ENCODE measurements at places on chromosomes 12 and 14.

- DNase-seq = no peak
Measured at GRCh38 chr12:87815771-87816585, 213.2 kb downstream of the C12orf50 start.

DNA sequence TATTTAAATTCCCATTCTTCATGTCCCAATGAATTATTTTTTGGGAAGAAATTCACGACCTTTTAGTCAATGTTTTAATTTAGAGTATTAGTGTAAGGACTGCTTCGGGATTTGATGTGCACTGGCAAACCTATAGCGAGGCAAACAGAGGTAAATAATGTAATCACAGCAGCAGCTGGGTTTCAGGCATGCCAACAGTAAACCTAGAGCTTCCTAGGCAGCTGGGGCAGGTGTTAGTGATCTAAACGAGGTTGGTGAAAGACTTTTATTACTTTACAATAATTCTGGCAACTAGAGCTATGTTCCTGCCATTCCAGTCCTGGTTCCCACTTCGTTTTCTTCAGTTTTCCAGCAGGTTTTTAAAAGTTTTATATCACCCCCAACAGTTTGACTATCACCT is 1036.4 kb upstream of the FOXG1 start:
- no peak for DNase-seq

DNA sequence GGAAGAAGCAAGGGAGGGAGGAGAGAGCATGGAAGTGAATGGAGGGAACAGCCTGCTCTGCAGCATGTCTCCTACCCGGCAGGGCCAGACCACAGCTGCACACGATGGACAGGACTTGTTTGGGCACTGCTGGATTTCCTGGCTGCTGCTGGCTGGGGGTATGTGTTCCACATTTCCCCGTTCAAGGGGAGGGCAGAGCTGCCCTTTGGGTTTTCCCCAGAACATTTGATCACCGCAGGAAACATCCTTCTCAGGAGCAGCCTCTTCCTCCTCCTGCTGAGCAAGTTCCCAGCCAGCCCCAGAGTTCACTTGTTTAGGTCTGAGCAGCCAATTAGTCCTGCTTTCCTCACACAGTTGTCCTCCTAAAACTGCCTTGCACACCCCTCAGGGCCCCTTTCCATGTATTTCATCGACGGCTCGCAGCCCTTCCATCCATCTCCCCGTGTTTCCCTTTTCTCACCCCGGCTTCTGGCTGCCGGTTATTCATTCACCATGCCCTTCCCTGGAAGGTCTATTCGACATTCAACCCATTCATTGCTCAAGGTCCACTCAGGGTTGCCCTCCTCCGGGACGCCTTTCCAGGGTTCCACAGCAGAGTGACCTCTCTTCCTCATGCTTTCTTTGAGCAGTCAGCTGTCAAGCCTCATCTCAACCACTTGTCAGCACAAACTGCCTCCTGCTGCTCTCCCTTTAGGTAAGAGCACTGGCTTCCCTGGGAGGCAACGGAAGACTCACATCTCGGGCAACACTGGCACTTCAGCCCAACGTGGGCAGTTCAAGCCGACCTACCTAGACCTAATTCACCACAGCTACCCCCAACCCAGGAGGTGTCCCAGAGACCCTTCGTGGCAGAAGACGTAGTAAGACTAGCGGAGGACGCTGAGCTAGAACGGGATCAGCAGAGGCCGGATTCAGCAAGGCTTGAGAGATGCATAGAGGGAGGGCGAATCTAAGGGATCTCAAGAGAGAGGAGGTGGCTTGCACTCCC is 20.1 kb upstream of the ANO2 start:
- no peak for DNase-seq

- no peak for DNase-seq
Measured at GRCh38 chr14:63726499-63726898, 1.4 kb downstream of the SGPP1 start.

GRCh38 chr12:58907391-58907790 is 12.9 kb downstream of the LRIG3 start:
- DNase-seq = no peak

DNA sequence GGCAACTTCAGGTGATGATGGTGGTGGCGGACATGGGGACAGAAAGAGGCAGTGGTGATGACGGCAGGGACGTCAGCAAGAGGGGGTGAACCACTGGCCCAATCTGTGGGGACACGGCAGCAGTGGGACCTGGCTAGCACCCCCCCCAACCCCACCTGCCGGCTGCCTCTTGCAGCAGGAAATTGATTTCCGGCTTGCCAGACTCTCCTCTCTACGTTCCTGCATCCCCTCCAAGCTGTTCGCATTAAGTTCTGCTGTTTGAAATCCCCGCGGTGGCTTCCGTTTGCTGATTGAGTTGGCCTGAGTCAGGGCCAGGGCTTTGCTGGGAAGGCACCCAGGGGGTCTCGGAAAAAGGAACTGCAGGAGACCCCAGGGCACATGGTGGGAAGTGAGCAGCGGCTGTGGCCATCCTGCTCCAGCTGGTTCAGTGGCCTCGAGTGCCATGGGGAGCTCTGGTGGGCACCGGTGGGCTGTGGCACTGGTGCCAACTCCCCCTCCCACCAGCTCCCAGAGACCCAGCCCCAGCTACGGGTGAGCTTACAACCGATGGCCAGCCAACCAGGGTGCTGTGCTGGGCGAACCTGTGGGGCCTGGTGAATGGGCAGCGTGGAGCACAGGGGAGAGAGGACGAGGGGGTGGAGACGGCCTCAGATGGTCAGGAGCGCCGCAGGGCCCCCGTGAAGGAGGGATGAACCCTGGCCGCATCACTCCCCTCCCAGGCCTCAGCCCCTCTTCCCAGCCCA is 14.6 kb upstream of the NUDT14 start:
- DNase-seq = no peak

DNA sequence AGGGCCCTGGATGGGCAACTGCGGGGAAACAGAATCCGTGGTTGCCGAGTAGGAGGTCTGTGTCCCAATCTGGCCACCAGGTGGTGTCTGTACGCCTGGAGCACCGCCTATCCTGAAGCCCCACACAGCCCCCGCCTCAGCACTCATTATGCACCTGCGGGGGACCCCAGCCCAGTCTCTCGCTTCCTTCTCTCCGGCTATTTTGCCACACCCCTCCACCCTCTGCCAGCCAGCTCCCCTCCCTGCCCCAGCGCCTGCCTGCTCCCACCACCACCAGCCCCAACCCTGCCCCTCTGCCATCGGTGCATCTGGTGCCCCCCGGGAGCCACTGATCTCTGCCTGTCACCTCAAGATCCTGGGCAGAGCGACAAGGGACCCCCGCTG is 2.2 kb upstream of the NXPH4 start:
- no peak for DNase-seq

DNA sequence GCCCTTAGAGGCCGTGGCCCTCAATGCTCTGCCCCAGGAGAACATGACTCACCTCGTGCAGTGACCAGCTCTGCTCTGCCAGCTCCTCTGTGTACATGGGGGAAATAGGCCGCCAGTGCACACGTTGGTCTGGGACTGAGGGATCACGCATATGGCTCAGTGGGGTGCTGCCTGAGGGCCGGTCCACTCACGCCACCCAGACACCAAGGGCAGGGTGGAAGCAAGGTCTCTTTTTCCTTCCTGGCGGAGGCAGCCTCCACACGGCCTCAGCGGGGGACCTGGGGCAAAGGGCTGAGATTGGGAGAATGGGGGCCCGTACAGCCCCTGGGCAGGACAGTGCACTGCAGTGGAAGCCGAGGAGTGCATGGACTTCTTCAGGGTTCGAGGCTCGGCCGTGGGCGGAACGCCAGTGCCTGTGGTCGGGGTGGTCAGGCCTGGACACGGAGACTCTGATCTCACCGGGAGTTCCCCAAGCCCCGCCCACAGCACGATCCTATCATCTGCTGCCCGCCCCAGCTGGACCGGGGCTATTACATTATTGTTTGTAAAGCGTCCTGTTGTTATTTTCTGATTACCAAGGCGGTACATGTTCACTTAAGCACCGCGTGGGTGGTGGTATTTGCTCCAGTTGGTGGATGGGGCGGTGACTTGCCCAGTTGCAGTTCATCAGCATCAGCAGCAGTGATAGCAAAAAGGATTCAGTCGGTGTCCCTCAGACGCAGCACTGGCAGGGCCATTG is 38.8 kb upstream of the TDRD9 start:
- no peak for DNase-seq

DNA sequence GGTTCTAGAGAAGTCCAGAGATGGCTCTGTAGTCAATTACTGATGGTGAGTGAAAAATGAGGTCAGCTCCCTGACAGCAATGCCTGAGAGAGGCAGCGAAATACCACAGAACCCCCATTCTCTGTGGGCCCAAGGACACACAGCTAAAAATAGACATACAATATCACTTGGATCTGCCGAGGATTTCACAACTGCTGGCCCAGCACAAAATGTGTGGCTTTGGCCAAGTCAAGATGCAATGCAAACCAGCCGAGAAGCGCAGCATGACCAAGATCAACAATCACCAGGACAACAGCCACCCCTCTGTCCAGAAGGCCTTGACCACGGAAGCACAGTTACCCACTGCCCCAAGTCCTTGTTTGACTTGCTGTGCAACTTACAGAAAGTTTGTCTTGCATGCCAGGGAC is 52.2 kb downstream of the CKAP4 start:
- DNase-seq = peak; percentile 40

DNA sequence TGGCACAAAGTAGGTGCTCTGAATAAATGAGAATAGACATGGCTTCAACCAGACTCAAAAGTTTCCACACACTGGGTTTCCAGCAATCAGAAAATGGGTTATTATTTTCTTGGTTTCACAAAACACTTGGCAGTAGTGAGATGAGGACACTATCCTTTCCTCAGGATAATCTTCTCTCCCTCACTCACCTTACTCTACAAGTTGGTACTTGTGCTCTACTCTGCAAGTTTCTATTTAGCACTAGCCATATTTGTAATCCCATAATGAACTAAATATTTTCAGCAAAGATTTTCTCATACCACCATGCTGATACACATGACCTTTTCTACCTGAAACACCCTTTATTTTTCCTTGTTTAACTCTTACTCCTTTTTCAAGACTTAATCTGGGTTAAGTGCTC is 137.7 kb downstream of the FOXA1 start:
- DNase-seq = no peak

DNA sequence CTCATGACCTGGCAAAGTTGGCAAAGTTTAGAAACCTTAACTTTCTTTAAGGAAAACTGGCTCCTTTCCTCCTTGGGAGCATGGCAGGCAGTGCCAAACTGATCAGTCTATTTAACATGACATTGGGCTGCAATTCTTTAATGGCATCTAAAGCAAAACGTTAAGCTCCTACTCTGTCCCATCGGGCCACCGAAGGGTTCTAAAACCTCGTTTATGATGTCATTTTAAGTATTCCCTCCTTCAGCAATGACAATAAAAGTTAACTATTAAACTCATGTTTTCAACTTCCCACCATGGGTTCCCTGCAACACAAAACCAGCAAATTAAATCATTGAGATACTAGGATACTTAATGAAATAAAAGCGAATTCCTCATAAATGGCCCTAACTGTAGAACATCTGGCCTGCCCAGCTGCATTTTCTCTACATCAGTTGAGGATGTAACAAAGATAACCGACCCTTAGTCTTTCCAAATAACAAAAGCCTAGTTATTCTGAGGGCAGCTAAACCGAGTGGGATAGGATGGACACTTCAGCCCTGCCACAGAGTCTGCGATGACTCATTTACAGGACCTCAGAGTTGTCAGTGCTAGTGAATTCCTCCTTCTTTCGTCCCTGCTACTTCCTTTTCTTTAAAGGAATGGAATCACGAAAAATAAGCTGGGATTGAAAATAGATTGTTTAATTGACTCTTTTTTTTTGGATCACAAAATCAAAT is 34.5 kb upstream of the RIC8B start:
- no peak for DNase-seq

DNA sequence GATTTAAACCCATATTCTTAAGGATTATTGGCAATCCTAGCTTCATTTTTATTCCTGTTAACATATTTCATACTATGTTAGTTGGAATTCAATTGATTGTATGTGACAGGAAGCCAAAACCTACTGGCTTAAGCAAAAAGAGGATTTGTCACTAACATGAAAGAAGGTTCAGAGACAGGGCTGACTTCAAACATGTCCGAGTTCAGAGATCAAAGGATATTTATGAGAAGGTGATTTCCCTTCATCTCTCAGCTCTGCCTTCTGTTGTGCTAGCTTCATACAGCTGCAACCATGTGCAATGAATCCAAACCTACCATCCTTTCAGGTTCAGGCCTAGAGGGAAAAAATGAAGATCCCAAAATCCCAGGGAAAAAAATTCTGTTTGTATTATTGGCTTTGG is 349.7 kb downstream of the ATP23 start:
- no peak for DNase-seq
